Foreskin melanocyte (primary cell): ENCODE measurements at places on chromosomes 13 and 19.

GRCh38 chr13:25300861-25301346 is 521 bp upstream of the NUP58 start:
- peak; percentile 23 for DNase-seq

- DNase-seq = no peak
These were observed 15.7 kb downstream of the CIC start for GRCh38 chr19:42284591-42285341.

GRCh38 chr13:68509734-68510621 is 1279.8 kb upstream of the PCDH9 start:
- DNase-seq = no peak

GRCh38 chr19:45280471-45280961 is 29.4 kb downstream of the MARK4 start:
- DNase-seq = no peak

- no peak for DNase-seq
These were observed 10.3 kb downstream of the EHD2 start for GRCh38 chr19:47723581-47723940.

DNA sequence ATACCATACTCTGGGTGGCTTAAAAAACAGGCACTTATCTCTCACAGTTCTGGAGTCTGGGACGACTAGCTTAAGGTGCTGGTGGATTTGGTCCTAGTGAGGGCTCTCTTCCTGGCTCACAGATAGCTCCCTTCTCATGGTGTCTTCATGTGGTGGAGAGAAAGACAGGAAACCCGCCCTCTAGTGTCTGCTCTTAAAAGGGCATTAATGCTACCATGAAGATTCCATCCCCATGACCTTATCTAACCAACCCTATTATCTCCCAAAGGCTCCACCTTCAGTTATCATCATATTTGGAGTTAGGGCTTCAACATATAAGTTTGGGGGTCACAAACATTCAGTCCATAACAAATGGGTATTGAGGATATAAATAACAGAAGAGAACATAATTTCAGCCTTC is 139.4 kb downstream of the HS6ST3 start:
- peak; percentile 3 for DNase-seq

- DNase-seq = no peak
These were observed 127.5 kb downstream of the ZAR1L start for GRCh38 chr13:32187651-32188050.

DNA sequence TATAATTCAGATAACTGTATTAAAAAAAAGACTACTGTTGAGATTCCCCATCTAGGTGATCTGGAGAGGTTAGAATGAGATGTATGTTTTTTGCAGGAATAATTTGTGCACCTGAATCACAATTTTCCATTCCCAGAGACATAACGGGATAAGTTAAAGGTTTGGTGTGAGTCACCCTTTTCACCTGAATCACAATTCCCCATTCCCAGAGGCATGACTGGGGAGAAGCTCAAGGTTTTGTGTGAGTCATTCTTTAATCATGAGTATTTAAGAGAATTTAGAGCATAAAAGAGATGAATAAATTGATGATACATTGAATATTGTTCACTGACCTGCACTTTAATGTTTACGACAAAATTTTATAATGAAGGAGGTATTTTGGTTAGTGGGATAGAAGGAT is 9.0 kb downstream of the OR7A5 start:
- DNase-seq = no peak

- no peak for DNase-seq
These were observed 1925.2 kb downstream of the OLFM4 start for GRCh38 chr13:54953786-54954185.

DNA sequence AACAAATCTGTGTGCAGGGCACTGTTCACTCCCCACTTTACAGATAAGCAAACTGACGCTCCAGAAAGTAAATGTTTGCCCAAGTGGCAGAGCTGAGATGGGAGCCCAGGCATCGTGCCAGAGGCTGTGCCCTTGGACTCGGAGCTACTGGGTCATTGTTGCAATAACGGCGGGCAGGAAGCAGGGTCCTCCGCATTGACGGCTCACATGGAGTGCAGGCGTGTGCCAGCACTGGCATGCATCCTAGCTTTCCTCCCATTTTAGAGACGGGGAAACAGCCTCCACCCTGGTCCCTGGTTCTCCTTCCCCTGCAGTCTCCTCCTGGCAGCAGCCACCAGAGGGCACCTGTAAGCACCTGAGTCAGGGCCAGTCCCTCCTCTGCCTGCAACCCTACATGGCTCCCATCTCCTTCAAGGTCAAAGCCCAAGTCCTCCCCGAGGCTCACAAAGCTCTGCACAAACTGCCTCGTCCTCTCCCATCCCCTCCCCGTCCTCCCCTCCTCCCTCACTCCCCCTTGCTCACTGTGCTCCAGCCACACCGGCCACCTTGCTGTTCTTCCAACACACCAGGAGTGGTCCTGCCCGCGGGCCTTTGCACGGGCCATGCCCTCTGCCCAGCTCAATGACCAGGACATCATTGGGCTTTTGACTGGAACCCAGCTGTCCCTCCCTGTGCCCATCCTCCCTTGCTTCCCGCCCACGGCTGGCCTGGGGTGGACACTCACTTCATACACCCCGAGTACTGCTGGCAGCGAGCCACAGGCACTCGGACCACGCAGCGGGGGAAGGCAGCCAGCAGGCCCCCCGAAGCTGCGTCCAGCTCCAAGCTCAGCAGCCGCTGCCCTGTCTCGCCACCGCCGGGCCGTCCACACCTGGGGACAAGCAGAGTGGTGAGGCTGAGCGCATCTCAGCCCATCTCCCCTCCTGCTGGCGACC is 7.7 kb upstream of the LRG1 start:
- no peak for DNase-seq

GRCh38 chr13:98581971-98582702 is 5.2 kb upstream of the STK24 start:
- DNase-seq = peak; percentile 69

DNA sequence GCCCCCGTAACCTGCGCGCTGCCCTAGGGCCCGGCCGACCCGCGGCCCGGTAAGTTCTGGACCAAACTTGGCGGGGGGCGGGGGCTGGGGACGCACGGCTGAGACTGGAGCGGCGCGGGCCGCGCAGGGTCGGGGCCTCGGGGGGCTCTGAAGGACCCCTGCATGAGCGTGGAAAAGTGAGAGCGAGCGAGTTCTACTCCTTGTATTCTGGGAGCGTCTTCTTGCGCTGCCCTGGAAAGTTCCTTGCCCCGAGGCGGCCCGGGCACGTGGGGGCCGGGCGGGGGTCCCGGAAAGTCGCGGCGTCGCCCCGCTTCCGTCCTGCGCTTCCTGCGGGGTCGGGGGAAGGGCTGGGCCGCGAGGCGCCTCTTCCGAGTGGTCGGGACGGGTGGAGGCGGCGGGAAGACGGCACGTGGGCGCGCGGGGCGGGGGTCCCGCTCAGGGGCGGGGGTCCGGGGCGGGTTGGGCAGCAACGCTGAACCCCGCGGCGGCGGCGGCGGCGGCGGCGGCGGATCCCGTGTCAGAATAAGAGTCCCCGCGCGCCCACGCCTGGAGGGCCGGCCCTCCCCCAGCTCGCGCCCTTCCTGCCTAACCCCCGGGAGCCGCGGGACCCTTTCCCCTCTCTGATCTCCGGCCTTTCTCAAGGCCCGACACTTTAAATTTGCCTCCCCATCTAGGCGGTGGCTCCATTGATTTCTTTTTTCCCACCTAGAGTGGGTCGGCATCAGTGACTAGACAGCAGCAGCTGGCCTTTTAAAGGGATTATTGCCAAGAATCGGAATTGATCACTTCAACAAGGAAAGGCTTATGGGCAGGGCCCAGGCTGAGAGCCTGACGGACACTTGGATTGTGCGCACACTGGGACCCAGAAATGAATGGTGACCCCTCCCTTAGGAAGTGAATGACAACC is 749 bp downstream of the GATAD2A start:
- peak; percentile 30 for DNase-seq

GRCh38 chr13:35285677-35286076 is 190.8 kb downstream of the MAB21L1 start:
- no peak for DNase-seq

DNA sequence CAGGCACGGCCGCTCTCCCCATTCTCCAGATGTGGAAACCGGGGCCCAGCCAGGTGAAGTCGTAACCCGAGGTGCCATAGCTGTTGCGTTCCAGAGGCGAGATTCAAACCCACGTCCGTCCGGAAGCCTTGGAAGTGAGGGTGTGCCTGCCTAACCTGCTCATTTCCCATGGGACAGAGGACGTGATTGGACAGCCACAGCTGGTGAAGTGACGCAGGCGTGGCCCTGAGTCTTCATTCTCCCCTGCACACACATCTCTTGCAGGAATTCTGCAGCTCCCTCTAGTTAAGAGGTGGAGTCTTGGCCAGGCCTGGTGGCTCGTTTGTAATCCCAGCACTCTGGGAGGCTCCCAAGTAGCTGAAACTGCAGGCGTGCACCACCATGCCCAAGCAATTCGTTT is 16.8 kb downstream of the MEIS3 start:
- no peak for DNase-seq

- no peak for DNase-seq
These were observed 20.7 kb upstream of the TINCR start for GRCh38 chr19:5588441-5588840.

DNA sequence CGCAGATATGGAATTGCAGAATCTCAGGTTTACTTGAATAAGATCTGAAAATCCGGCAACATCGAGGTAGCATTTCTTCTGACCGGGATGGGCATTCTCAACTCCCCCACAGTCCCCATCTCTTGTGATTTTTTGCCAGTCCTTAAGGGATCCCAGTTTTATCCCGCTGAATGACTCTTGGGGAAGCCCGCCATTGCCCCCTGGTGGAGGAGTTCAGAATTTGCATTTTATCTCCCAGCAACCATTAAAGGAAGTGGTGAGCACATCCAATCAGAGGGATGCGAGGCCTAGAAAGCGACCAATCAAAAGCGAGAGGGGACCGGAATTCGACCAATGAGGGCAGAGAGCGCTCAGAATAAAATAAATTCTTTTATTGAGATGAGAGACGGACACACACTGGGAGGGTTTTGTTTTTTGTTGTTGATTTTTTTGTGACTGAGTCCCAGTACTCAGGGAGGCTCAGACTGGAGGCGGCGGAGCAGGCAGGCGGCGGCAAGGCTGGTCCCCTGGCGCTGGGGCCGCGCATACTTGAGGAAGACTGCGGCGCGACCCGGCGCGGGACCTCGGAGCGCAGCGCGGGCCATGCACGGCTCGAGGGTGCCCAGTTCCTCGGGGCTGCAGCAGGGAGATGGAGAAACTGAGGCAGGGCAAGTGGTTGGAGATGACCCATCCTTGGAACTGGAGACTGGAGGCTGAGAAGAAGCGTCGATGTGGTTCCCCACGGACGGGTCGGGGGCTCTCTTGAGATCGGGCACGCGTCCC is 3.9 kb upstream of the TTC9B start:
- DNase-seq = peak; percentile 92

DNA sequence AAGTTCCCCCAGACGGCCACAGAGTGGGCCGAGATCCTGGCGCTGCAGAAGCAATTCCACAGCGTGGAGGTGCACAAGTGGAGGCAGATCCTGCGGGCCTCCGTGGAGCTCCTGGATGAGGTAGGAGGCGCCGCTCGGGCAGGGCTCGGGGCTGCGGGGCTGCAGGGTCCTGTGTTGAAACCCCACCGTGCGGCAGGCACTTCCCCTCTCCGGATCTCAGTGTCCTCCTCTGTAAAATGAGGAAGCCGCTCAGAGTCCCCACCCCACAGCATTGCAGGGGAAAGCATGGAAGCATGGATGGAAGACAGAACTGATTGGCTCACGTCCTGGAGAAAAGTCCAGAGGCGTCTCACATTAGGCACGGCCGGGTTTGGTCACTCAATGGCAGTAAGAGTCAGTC is 6.8 kb upstream of the SCN1B start:
- no peak for DNase-seq

DNA sequence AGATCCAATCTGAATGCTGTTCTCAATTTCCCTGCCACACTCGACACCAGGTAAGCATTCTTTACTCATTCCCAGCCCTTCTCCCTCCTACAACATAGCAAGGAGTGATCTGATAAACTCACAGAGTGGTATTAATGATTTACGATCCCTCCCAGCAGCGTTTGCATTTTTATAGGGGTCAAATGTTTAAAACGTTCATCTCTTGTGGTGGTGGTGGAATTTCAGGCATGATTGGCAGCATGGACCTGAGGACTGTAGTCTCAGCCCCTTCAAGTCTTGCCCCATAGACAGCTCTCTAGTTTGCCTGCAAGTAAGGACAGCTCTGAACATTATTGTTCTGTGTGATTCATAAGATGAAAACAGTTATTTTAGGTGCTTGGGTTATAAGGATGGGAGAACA is 565.7 kb downstream of the EFNB2 start:
- DNase-seq = no peak

DNA sequence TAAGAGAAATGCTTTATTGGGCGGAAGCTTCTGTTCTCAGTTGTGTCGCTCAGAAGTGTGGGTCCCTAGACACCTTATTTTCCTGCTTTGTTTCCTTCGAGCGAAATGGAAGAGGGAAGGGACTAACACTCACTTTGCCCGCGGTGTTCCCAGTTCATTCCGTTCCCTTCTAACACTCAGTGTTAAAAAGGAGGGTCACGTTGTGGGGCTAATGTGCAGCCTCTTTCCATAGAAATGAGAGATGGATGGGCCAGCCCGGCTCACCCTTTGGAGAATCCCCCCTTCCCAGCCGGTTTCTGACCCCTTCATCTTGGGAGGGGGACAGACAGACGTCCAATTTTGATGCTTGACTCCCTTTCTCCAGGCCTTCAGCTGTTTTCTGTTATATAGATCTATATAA is 2.3 kb downstream of the ATP11A start:
- no peak for DNase-seq
